ENCODE measurements at places on chromosomes 6 and 20.
A peak's percentile ranks its signal among the peaks of the same experiment; 100 is the strongest.

DNA sequence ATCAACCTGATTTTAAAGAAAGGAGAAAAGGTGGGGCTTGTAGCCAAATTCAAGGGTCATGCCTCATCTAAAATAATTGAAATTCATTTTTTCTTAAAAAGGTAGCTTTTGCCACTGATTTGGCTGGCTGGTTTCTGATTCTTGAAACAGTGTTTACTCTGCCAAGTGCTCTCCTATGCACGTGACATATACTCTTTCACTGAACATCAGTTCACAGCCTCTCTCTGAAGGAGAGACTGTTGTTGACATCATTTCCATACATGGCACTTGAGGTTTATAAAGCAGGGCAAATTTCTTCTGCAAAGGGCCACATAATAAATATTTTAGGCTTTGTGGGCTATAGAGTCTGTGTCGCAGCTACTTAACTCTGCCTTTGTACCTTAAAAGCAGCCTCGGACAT lies 40.4 kb upstream of the DOK5 start:
- no peak for DNase-seq

DNA sequence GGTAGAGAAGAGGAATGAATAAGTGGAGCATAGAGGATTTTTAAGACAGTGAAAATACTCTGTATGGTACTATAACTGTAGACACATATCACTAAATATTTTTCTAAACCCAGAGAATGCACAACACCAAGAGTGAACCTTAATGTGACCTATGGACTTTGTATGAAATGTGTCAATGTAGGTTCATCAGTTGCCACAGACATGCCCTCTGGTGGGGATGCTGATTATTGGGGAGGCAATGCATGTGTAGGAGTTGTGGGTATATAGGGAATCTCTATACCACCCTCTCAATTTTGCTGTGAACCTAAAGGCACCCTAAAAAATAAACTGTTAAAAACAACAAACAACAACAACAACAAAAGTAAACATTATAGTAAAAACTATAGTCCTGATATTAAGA lies 293.7 kb downstream of the RNF144B start:
- no peak for DNase-seq

DNA sequence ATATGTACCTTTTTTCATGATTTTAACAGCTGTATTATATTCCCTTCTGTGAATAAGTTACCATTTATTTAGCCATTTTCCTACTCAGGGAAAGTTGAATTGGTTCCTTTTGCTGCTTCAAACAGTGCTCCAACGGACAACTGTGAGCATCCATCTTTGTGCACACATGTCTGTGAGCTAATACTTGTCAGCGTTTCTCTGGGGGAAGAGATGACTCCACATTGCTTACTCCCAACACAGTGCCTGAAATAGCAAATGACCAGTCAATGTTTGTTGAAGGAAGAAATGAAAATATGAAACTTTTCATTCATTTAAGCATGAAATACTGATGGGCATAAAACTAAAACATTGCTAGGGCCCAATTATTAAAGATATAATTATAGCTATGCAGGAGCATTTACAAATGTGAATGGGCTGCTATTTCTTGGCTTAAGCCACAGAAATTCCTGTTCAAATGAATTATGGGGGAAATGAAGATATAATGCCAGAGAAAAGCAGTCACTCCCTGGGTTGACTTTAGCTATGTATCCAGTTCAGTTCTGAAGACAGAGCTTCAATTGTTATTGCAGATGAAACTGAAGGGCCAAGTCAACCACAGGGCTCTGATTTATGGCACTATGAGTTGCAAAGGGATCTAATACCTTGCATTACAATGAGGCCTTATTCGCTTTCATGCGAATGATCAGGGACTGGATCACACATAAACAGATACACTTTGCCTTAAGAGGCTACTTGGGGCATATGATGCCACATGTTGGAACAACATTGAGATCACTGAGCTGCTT lies 47.4 kb upstream of the FOXC1 start:
- DNase-seq: no peak

GRCh38 chr6:75486850-75487518 lies 6.6 kb downstream of the FILIP1 start:
- DNase-seq: no peak

- no peak for DNase-seq
These were observed 164.3 kb downstream of the RFPL4B start for GRCh38 chr6:112511441-112511840.

DNA sequence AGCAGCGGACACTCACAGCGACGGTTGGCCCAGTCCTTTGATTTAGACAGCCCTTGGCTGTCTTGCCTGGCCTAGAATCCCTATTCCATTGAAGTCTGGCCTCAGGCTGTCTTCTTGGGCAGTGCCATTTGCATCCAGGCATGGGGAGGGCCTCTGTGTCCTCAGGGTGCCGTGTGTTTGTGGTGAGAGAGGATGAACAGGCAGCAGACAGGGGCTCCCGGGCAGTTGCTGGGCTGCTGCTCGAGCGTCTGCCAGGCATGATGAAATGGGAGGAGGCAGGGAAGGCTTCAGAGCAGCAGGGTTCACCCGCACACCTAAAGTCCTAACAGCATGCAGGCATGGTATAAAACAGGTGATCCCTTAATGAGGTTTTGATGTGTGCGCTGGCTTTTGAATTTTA lies 126.9 kb downstream of the SOBP start:
- DNase-seq: no peak

- DNase-seq: no peak
These were observed 1173.9 kb upstream of the CITED2 start for GRCh38 chr6:140548366-140548765.

DNA sequence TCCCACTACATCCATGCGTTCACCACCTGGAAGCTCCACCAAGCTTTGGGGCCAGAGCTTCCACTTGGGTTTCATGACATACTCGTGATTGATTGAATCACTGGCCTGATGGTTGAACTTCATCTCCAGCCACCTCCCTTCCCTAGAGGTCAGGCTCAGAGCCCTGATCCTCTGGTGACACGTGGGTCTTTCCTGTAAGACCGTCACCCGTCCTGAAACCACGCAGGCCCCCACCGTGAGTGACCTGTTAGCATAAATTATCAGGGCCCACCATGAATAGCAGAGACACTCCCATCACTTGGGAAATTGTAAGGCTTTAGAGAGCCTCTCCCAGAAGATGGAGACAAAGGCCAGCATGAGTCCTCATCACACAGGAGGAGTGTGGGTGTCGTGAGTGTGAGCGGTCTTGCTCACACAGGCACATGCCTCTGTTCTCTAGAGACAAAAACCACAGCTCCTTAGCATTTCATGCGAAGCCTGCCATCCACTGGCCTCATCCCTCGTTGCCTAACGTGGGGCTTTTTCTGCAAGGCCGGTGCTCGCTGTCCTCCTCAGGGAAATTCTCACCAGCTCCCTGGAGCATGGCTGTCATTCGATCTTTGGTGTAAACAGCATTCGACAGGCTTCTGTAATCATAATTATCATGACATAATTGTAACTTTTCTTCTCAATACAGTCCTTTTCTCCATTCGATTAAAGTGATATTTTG lies 65.1 kb upstream of the DUSP22 start:
- DNase-seq: no peak

DNA sequence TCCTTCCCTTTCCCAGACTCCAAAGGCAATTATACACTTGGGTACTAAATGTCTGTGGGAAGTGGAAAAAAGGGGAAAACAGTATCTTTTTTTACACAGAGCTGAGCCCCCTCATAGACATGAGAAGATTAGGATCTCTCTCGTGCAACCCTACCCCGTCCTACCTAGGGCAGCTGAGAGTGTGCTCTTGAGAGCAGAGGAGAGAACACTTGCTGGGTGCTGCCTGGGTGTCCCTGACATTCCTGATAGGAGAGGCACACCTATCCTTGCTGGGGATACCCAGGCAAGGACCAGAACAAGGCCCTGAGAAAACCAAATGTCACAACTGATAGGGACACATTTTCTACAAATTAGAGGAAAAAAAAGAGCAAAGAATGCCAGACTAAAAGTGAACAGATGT lies 81.2 kb downstream of the PREP start:
- DNase-seq: no peak

GRCh38 chr20:59190466-59190865 lies 26.8 kb downstream of the ZNF831 start:
- no peak for DNase-seq

DNA sequence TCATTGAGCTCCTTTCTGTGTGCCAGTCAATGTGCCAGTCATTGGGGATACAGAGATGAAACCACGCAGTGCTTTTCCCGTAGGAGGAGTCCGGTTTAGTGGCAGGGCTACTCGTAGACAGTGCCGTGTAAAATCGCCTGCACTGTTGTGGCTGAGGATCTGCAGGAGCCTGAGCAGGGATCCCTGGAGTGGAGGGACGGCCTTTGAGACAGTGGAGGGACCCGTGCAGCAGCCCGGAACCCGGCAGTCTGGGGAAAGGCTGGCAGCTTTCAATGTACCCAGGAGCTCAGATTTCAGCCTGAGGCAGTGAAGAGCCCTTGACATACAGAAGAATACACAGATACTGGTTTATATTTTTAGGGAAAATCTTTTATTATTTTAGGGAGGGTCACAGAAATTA lies 203.3 kb downstream of the ARID1B start:
- DNase-seq: no peak

GRCh38 chr6:3791526-3792203 lies 40.2 kb upstream of the PXDC1 start:
- no peak for DNase-seq

GRCh38 chr6:156869980-156870398 lies 92.8 kb downstream of the ARID1B start:
- no peak for DNase-seq

- DNase-seq: peak; percentile 55
These were observed 156.2 kb downstream of the THBS2 start for GRCh38 chr6:169097381-169097959.
